ENCODE measurements at places on chromosomes 13 and 19.
A peak's percentile ranks its signal among the peaks of the same experiment; 100 is the strongest.

- no peak for DNase-seq
These were observed 278.0 kb downstream of the KLF5 start for GRCh38 chr13:73336773-73337172.

DNA sequence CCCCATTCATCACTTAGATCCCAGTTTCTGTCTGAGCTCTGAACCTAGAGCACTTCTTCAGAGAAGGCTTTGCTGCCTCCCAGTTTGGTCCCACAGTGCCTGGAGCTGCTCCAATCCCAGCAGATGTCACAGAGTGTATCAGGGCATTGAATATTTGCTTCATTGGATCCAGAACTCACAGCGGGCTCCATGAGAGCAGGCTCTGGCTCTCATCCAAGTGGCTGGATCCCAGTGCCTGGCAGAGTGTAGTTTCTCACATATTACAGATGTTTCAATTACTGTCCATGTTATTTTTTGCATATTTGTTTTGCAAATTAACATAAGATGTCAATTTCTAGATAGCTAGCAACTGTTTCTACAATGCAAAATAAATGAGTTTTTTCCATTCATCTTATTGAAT is 50.6 kb downstream of the MYO16 start:
- DNase-seq: no peak

- no peak for DNase-seq
These were observed 72.4 kb downstream of the STK24 start for GRCh38 chr13:98504371-98504963.

- no peak for DNase-seq
These were observed 376.7 kb downstream of the LIG4 start for GRCh38 chr13:107838588-107839161.

- no peak for DNase-seq
These were observed 48.6 kb downstream of the FGF9 start for GRCh38 chr13:21719463-21719862.

- no peak for DNase-seq
These were observed 2.0 kb downstream of the RAB8A start for GRCh38 chr19:16113727-16114126.

DNA sequence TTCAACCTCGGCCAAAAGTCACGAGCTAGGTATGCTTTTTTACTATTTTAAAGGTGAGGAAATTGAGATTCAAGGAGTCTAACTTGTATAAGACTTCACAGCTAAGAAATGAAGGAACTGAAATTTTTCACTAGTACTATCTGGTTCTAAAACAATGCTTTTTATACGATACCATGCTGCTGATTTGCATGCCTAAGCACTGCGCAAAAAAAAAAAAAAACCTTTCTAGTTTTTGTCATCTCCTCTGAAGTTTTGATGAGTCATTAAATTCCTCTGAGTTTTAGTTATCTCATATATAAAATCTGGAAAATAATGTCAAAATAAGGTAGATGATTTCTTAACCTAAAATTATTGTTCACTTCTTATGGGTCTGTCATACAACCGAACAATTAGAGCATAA is 28.0 kb upstream of the UFM1 start:
- no peak for DNase-seq

- no peak for DNase-seq
These were observed 322.9 kb downstream of the GPC6 start for GRCh38 chr13:93549326-93550005.

DNA sequence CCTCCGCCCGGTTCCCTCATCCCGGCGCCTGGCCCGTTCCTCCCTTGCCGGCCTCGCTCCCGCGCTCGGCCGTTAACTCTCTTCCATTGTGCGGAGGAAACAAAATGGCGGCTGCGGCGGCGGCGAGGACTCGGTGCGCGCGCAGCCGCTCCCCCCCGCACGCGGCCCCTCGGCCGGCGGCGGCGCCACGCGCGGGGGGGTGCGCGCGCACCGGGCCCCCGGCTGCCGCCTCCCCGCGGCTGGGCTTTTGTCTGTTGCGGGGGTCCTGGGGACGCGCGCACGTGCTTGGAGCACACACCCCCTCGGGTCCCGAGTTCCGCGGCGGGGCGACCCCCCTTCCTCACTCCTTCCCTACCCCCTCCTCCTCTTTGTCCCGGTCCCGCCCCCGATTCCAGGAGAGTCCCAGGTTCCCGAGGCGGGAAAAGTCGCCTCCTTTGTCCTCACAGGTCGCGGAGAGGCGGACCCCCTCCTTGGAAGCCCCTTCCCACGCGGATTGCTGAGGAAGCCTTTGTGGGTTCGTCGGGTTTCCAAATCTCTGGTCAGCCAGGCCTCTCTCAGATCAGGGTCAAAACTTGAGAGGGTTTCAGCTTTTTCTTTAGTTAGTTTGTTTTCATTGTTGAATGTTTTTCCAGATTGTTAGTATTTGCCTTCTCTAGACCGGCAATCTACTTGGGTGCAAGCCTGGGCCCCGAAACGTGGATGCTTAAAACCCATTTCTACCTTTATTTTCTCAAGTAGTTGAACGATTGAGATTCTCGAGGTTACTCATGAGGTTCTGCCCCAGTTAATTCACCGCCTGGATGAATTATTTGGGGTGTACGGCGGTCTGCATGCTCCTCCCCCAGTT is 687 bp downstream of the ILF3 start:
- DNase-seq: peak; percentile 50

DNA sequence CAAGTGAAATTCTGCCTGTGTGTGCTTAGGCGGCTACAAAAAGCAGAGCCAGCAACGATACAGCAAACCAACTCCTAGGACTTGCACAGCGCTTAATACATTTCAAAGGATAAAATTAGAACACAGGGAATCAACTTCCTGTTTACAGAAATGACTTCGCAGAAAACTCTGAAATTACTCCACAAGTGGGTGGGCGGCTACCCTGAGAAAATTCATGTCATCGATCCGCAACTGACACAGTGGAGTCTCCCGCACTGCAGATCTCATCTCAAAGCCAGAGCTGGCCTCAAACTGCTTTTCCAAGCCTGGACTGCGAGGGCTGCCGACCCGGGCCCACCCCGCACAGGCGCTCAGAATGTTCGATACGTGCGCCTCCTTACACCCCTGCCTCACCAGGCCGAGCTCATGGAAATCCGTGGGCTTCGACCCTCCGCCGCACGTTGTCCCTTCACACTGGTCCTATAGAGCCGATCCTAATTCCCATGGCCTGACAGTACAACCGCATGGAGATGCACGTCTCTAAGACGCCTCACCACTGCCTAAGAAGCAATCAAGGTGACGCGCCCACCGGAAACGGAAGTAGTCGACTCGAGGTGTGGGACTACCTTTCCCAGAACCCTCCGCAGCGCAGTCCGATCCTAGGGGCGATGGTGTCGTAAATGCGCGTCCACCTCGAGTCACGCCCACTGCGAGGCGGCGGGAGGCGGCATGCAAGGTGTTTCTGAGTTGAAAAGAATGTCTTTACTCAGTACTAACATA is at the start of gene ZNF229:
ZNF229 (minus strand) TSS at position 557 of the 759 bp plus-strand sequence. CDS start 5,625 bp downstream, outside the sequence.
- DNase-seq: no peak

GRCh38 chr13:67520886-67521285 is 290.8 kb upstream of the PCDH9 start:
- no peak for DNase-seq

- DNase-seq: no peak
These were observed 44.3 kb downstream of the SHISA2 start for GRCh38 chr13:26007261-26008125.

GRCh38 chr19:51571599-51571998 is 516 bp downstream of the ZNF175 start:
- DNase-seq: no peak

DNA sequence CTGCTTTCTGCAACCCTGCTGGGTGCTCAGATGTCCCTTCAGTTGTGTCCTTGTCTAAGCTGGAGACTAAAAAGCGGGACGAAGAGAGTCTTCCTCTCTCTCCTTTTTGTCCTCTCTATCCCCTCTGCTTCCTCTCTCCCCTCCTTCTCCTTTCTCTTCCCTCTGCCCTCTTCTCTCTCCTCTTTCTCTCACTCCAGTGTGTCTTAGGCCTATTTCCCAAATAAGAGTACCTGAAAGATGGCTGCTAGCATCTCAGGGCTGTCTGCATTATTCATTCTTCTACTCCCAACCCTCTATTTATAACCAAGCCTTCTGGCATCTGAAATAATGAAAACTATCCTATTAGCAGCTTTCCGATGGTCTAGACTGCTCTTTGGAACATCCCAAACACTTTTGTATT is 729.8 kb downstream of the UQCRFS1 start:
- no peak for DNase-seq

DNA sequence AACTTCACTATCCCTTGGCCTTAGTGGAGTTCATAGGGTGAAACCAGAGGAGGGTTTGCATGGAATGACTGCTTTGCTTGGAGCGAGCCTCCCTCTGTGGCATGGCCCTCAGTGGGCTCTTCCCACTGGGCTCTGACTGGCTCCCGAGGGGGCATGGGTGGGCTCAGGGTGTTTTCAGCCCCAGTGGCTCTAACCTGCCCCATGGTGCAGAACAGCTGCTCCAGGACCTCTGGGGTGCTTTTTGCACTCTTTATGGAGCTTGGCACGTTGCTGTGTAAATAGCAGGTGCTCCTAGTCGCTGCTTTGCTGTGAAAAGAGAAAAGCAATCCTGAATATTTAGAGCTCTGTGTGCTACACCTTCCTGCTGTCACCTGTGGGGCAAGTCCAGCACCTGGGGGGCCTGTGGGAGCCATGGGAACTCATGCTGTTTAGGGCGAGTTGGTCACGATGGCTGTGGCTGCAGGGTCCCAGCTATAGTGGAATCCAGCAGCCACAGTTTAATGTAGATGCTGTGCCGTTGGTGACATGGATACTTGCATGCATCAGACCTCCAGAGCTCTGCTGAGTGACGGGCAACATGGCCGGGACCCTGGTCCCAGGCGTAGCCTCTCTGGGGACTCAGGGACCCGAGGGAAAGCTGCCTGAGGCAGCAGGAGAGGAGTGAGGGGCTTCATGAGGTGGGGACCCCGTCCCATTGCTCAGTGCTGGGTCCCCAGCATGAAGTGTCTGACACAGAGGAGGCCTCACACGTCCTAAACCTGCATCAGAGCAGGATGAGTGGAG is 14.3 kb upstream of the MCF2L start:
- DNase-seq: no peak

DNA sequence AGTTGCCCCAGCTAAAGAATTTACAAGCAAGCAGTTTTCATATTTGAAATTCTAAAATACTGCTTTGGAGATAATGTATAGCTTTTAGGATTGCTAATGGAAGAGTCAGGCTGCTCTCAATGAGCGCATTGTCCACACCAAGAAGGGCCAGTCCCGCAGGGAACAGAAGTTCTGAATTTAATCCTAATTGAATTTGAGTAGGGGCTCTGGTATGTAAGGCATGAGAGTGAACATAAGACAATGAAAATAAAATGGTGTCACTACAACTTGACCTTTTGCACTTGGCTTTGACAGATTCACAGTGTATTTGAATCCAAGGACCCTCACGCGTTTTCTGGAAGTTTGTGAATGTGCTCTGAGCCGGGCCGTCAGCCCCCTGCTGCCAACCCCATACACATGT is 32.6 kb downstream of the RAB20 start:
- no peak for DNase-seq

DNA sequence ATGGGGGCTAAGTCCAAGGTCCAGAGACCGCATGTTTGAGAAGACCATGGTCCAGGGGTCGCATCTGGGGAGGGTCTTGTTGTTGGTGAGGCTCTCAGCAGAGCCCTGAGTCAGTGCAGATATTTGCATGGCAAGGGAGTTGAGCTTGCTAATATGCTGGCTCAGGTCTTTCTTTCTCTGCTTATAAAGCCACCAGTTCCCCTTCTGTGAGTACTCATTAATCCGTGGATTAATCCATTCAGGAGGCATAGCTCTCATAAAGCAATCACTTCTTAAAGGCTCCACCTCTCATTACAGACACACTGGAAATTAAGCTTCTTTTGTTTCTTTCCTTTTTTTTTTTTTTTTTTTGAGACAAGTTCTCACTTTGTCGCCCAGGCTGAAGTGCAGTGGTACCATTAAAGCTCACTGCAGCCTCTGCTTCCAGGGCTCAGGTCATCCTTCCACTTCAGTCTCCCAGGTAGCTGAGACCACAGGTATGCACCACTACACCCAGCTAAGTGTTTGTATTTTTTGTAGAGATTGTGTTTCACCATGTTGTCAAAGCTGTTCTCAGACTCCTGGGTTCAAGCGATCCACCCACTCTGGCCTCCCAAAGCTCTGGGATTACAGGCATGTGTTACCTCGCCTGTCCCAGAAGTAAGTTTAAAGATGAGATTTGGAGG is 216.4 kb downstream of the SLITRK5 start:
- DNase-seq: no peak

DNA sequence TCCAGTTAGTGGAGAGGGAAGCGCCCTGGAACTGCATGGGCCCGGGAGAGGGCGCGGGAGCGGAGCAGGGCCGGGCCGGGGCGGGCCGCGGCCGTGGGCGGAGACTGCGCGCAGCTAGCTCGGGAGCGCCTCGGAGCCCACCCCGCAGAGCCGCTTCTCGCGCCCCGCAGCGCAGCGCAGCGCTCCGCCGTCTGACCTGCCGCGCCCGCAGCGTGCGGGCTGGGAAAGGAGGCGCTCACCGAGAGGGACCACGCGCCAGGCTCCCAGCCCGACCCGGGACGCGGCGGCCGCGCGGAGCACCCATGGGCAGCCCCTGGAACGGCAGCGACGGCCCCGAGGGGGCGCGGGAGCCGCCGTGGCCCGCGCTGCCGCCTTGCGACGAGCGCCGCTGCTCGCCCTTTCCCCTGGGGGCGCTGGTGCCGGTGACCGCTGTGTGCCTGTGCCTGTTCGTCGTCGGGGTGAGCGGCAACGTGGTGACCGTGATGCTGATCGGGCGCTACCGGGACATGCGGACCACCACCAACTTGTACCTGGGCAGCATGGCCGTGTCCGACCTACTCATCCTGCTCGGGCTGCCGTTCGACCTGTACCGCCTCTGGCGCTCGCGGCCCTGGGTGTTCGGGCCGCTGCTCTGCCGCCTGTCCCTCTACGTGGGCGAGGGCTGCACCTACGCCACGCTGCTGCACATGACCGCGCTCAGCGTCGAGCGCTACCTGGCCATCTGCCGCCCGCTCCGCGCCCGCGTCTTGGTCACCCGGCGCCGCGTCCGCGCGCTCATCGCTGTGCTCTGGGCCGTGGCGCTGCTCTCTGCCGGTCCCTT is at the start of gene MLNR:
MLNR (plus strand) TSS at position 303 of the 820 bp plus-strand sequence; CDS start at position 303, 0 bp downstream.
- no peak for DNase-seq

DNA sequence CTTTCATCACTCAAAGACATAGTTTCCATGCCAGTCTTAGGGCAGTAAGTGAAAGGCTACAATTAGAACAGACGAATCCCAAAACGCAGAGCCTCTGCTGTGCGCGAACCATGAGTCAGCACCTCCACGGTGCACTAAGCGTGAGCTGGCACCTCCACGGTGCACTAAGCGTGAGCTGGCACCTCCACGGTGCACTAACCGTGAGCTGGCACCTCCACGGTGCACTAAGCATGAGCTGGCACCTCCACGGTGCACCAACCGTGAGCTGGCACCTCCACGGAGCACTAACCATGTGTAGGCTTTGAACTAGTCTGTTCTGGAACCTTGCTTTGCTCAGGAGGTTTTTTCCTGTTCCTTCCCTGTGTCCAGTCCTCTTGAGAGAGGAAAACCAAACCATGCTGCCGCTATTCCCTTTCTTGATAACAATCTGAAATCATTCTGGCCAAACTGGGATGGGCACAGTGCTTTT is 120.6 kb downstream of the IRS2 start:
- no peak for DNase-seq

GRCh38 chr13:78610381-78610883 is 7.1 kb upstream of the POU4F1 start:
- DNase-seq: no peak

Measured in NCI-H1048 (cell line).